Progenitor cell of endocrine pancreas (in vitro differentiated cells): ENCODE measurements at places on chromosomes 3 and 15.

- no peak for DNase-seq
Observed at GRCh38 chr3:4426782-4427344, 40.2 kb downstream of the SUMF1 start.

- DNase-seq: no peak
Observed at GRCh38 chr15:94229591-94230369, 1.6 kb upstream of the MCTP2 start.

DNA sequence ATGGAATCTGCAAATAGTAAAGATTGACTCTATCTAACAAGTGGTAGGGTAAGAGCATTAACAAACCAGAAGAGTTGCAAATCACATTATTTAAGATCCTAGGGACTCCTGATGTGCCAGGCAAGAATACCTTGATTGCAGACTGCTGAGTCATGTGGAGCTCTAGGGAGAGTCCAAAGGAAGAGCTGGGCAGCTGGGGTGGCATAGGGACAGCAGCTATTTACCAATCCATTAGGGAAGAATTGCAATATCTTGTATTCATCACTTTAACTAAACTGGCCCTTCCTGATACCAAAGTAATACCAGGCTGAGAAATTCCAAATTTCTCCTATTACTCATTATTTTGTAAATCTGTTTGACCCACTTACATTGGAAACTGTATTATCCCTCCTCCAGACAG, 52.2 kb upstream of the ACP3 start:
- no peak for DNase-seq

DNA sequence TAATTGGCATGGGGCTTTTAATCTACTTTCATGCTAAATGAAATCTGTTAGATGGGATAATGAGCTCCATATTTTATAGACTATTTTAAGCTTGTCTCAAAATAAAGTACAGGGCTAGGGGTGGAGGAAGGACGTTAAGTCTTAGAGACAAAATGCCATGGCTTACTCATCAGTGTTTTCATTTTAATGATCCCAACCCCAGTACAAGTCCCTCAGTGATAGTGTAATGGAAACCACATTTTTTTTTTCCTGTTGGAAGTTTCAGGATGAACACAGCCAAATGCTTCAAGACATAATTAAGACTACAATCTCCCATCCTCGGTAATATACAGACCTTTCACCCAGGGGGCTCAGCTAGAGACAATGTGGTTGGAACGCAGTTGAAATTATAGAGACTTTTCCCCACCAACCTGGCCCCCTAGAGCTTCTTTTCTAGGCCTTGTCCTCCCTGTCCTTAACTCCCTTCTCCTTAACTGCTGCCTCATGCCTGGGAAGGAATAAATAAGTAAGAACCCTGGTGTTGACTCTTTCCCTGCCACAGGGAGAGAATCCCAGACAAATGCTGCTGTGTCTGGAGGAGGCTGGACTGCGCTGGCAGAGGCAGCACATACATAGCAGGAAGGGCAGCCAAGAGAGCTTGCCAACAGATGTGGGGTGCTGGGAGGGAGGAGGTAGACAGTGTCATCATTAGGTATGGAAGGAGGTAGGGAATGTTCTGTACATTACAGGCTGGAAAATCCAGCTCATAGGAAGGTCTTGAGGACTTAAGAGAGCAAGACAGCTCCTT, 115.4 kb upstream of the ROPN1 start:
- DNase-seq: no peak
